CD8-positive, alpha-beta T cell (primary cell): ENCODE measurements at places on chromosomes 1 and 21.
A peak's percentile ranks its signal among the peaks of the same experiment; 100 is the strongest.

GRCh38 chr1:109299558-109300343, 7.1 kb downstream of the MYBPHL start:
- DNase-seq: no peak

- no peak for DNase-seq
Measured at GRCh38 chr1:63116016-63116415, 206.4 kb upstream of the FOXD3 start.

GRCh38 chr21:20902998-20903397, 95.2 kb upstream of the NCAM2 start:
- no peak for DNase-seq

DNA sequence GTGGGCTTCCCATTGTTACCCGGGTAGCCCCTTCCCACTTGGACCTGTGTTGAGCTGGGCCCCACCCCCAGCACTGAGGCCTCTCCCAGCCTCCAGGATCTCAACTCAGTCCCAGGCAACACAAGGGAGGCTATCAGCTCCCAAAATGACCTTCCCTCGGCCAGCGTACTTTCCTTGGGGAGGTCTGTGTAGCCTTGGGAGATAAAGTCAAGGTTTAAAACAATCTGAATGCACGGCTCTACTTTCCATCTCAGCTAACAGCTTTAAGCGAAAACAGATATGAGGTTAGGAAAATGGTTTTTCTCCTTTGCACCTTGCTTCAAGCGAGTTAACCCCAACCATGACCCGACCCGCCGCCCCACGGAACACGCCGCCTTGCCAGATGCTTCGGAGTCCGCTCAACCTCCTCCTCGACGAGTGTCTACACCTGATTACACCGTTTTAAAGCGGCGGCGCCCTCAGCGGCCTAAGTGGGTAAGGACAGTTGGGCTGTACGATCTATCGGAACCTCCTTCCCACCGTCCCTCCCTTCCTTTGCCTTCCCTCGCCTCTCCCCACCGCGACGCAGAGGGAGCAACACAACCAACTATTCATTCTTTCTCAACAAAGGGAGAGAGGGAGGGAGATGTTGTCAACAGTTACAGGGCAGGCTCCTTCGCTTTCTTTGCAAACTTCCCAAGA, 1.1 kb downstream of the BCAR3 start:
- peak; percentile 38 for DNase-seq

DNA sequence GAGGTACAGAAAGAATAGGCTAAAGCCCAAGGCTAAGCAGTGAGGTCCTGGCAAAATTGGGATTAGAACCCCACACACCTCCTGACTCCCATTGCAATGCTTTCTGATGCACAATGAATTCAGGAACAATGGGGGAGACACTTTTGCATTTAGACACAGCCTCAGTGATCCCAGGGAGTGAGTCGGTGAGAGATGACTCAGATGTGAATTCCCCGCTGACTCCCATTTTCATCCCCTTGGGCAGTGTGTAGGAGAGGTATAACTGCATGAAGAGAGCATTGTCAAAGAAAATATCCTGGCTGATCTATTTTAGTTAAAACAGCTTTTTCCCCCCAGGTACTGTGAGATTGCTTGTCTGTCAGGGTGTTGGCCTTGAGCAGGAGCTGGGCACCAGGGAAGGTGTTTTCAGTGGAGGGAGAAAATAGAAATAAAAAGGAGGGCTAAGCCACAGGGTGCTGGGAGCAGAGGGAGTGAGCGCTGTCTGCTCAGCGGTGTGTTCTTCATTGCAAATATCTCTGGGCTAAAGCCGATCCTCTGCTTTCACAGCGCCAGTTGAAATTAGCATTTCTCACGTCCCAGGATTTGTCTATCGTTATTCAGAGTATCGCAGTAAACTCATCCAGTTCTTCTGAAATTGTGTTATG, 247.7 kb upstream of the PTBP2 start:
- no peak for DNase-seq

GRCh38 chr1:53250325-53250724, 12.0 kb upstream of the MAGOH start:
- DNase-seq: no peak

DNA sequence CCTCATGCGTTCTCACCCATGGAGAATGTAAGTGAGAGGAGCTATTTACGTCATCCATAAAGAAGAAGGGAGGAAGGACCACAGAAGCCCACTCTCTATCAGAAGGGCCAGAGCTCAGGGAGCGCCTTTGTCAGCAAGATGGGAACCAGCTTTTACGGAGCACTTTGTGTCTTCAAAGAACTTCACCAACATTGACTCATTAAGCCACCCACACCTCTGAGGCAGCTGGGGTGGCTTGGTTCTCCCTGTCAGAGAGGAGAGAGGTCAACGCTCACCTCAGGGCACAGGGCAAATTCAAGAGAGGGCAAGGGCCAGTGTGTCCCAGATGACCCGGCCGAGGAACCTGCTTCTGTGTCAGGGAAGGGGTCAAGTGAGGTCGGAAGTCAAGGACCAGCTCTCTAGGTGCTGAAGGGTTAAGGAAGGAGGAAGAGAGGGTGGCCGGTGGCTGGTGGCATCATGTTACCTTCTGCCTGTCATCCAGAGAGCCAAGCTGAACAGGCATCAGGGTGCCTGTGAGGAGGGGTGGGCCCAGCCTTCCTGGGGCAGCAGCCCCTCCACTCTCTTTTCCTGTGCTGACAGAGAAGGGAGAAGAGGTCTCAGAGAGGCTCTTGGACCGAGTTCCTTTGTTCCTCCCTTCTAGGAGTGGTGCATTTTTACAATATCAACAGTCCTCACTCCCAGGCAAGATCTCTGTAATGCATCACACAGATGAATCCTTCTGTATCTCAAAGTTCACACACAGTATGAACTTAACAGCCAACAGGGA, 109.0 kb downstream of the ETS2 start:
- DNase-seq: no peak
